ENCODE measurements at places on chromosomes 12 and 14. TPM values are rescaled to one million over a fixed set of nuclear protein-coding genes. Genes with fewer than 3 reads are reported as not detected.

The OS9 gene
- 112 TPM for total RNA-seq

The SLC15A5 gene
- not detected for total RNA-seq

GRCh38 chr14:64026600-64026999 is 173.8 kb downstream of the SYNE2 start:
- H3K27ac ChIP-seq, result no peak overlapping the region
- no peaks in the 10 kb centered on the region for H3K4me1 ChIP-seq
- no peak overlapping the region for H3K4me3 ChIP-seq
- DNase-seq, result no peak
- H3K27me3 ChIP-seq, result no peaks in the 10 kb centered on the region

The CLMN gene
- 7.6 TPM for total RNA-seq

The KRT72 gene
- total RNA-seq, result not detected

DNA sequence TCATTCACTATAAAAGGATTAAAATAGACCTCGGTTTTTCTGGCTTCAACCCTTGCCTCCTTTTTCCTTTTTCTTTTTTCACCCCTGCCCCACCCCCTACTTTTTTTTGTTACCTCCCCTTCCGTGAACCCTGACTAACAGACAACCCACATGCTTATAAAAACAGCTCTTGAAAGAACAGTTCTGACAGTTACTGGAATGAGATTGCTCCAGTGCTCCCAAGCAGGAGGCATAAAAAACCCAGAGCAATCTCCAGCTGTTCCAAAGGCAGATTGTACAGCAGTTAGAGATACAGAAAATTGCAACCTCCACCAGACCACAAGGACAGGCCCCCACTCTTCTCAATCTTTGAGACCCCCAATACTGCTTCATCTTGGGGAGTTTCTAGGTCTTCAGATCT is 29.9 kb upstream of the TMEM260 start:
- no peaks in the 10 kb centered on the region for H3K36me3 ChIP-seq
- no peaks in the 10 kb centered on the region for H3K4me1 ChIP-seq
- H3K4me3 ChIP-seq, result no peak overlapping the region
- no peaks in the 10 kb centered on the region for H3K27me3 ChIP-seq
- no peak for DNase-seq

- no peak for DNase-seq
- no peaks in the 10 kb centered on the region for H3K27me3 ChIP-seq
- H3K4me1 ChIP-seq, result peaks cover 9% of the 10 kb centered on the region
Measured at GRCh38 chr12:123111498-123112165, 39.3 kb downstream of the PITPNM2 start.

DNA sequence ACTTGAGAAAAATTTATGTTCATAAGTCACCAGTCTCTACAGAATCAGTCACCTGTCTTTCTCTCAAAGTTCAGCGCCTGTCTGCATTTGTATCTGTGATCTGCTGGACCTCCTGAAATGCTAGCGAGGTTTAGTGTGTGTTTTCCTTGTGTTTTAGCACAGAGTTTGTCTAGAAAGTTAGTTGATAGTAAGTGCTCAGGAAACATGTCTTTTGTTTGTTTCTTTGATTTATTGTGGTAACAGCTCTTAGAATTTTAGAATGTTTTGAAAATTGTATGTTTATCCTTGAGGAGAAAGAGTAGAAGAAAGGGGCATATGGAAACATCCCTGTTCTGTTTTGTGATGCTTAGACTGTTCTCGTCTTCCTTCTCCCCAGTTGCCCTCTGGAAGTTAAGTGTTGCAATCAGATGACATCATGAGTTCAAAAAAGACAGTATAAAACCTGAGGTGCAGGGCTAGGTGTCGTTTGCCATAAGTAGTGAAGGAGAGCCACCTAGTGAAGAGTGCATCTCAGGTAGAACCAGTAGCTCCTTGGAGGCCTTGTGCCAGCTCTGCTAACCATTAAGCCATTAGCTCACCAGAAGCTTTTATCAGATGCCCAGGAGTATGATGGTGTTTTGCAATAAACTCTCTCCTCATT is 44.8 kb downstream of the FBXW8 start:
- no peak overlapping the region for H3K27ac ChIP-seq
- no peaks in the 10 kb centered on the region for H3K36me3 ChIP-seq
- H3K27me3 ChIP-seq, result no peaks in the 10 kb centered on the region

GRCh38 chr12:103774977-103775560 is 66.0 kb downstream of the NT5DC3 start:
- no peaks in the 10 kb centered on the region for H3K4me1 ChIP-seq
- DNase-seq, result no peak
- H3K27me3 ChIP-seq, result no peaks in the 10 kb centered on the region

Data from H9 (cell line).